ENCODE measurements at places on chromosomes 3 and 15.

DNA sequence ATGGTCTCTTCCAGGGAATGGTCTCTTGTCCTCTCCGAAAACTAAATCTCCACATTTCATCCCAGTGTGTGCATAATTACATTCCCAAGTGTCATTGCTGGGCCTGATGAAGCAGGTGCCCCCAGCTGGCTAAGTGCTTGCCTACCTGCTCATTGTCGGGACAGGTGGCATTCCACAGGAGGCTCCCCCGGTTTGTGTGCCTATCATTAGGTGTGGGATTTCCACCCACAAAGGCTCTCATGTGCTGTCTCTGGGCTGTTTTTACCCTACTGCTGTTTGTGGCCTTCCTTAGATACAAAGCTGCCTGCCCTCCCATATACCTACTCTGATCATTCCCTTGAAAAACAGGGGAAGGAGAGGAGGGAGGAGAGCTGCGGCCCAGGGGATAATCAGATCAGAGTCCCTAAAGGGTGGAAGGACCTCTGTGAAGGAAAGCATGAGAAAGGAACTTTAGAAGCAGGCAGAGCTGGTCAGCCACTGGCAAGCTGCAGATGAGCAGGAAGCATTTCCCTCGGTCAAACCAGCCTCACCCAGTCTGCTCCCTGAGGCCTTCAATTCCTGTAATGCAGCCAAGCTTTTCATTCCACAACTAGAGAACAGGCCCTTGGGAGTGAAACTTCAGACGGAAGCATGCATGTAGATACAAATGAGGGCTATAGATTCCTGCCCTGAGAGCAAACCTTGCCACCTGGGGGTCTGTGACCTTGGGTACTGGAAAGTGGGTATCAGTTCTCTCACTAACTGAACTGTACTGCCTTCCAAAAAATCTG, 60.7 kb upstream of the HEG1 start:
- H3K27me3 ChIP-seq: no peaks in the 10 kb centered on the region
- H3K4me1 ChIP-seq: peaks cover 10% of the 10 kb centered on the region
- H3K27ac ChIP-seq: peak overlapping the region; percentile 60
- no peaks in the 10 kb centered on the region for H3K36me3 ChIP-seq
- no peak overlapping the region for H3K4me3 ChIP-seq

DNA sequence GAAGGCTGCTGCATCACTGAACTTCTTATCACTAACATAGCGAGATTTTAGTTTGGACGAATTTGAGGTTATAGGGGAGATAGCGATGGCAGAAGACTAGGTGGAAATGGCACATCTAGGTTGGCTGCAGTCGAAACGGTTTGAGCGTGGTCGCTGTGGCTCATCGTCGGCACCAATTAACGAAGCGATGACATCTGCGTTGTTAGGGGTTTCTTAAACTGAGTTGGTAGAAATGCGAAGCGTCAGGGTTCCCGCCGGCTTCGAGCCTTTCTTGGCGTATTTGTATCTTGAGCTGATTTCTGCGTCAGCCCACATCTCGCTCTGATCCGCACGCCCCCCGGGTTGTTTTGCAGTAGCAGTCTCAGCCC, 319 bp downstream of the LNP1 start:
- H3K27me3 ChIP-seq: no peaks in the 10 kb centered on the region
- no peak for DNase-seq
- peak overlapping the region; percentile 99 for H3K4me3 ChIP-seq
- H3K27ac ChIP-seq: peak overlapping the region; percentile 88
- no peaks in the 10 kb centered on the region for H3K36me3 ChIP-seq
- peaks cover 21% of the 10 kb centered on the region for H3K4me1 ChIP-seq

GRCh38 chr15:68348081-68348480, 70.5 kb downstream of the FEM1B start:
- peaks cover 4% of the 10 kb centered on the region for H3K4me1 ChIP-seq
- H3K27ac ChIP-seq: no peak overlapping the region
- DNase-seq: no peak
- H3K4me3 ChIP-seq: no peak overlapping the region
- H3K27me3 ChIP-seq: no peaks in the 10 kb centered on the region

- no peaks in the 10 kb centered on the region for H3K27me3 ChIP-seq
- DNase-seq: no peak
- H3K4me3 ChIP-seq: no peak overlapping the region
- H3K36me3 ChIP-seq: no peaks in the 10 kb centered on the region
Observed at GRCh38 chr3:97957617-97958311, 14.5 kb downstream of the RIOX2 start.

GRCh38 chr3:126111126-126111551, 27.2 kb upstream of the SLC41A3 start:
- no peaks in the 10 kb centered on the region for H3K36me3 ChIP-seq
- H3K27me3 ChIP-seq: no peaks in the 10 kb centered on the region
- no peak overlapping the region for H3K27ac ChIP-seq

DNA sequence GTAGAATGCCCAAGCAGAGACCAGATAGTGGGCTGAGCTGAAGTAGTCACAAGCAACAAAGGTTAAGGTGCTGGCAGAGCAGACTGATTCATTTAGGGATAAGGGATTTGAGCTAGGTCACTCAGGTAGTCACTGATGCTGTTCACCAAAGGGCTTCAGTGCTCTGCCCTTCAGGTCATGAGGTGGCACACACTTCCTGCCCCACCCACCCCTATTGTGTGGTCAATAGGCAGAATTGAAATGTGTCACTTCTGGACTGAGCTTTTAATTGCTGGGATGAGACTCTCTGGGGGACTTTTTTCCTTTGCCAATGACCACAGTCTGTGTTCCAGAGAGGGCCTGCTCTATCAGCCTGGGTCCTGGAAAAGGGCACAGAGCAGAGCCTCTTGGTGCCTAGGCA, 2.9 kb upstream of the DIS3L start:
- H3K27ac ChIP-seq: no peak overlapping the region
- peaks cover 5% of the 10 kb centered on the region for H3K4me1 ChIP-seq
- H3K36me3 ChIP-seq: no peaks in the 10 kb centered on the region
- no peaks in the 10 kb centered on the region for H3K27me3 ChIP-seq

DNA sequence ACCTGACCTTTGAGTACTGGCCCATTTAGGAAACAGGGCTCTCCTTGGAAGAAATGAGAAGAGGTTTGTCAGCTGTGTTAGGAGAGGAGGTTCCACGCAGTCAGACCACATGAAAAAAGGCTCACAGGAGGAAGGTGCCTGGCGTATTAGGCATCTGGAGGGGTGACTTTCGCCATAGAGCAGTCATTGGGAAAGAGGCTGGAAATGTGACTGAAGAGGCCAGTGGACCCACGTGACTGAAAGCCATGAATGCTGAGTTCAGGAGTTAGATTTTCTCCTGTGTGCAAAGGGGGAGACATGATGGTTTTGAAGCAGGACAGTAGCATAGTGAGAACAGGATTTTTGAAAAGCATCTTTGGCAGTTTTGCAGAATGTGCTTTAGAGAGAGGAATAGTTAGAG, 29.7 kb upstream of the RNF7 start:
- peak overlapping the region; percentile 69 for H3K27ac ChIP-seq
- H3K4me3 ChIP-seq: no peak overlapping the region
- H3K27me3 ChIP-seq: no peaks in the 10 kb centered on the region
- H3K36me3 ChIP-seq: no peaks in the 10 kb centered on the region
- no peaks in the 10 kb centered on the region for H3K4me1 ChIP-seq
- no peak for DNase-seq

GRCh38 chr15:84601555-84601838, 688 bp downstream of the ZSCAN2 start:
- peak overlapping the region; percentile 86 for H3K4me3 ChIP-seq
- H3K36me3 ChIP-seq: no peaks in the 10 kb centered on the region
- H3K27ac ChIP-seq: no peak overlapping the region
- H3K4me1 ChIP-seq: no peaks in the 10 kb centered on the region
- DNase-seq: no peak

DNA sequence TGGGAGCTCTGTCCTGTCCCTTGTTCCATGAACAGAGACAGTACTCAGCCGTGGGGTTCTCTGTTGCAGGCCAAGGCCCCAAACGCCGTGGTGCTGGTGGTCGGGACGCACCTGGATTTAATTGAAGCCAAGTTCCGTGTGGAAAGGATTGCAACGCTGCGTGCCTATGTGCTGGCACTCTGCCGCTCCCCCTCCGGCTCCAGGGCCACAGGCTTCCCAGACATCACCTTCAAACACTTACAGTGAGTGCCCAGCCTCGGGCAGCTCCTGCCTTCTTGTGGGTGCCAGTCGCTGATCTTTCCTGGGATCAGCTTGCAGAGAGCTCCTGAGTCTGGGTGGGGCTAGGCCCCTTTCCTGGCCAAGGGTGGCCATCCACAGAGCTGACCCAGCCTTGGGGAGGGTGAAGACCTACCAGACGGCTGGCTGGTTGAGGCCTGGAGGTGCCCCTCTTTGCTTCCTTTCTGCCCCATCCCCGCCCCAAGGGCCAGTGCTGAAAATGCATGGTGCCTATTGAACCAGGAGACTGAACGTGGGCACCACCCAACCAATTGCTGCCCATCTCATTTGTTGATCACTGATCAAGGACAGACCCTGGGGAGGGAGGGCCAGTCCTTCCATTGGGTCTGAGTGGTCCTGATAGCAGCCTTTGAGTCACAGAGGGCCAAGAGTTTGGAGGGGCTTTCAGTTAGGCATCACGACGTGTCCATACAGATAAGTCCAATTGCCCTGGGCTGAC, 106.9 kb downstream of the LRRK1 start:
- H3K36me3 ChIP-seq: no peaks in the 10 kb centered on the region
- H3K27me3 ChIP-seq: no peaks in the 10 kb centered on the region
- no peak for DNase-seq
- H3K4me1 ChIP-seq: no peaks in the 10 kb centered on the region

- no peak for DNase-seq
- peak overlapping the region; percentile 32 for H3K27ac ChIP-seq
- no peaks in the 10 kb centered on the region for H3K36me3 ChIP-seq
- no peaks in the 10 kb centered on the region for H3K4me1 ChIP-seq
- H3K27me3 ChIP-seq: no peaks in the 10 kb centered on the region
Observed at GRCh38 chr3:112632596-112632995, 8.3 kb downstream of the CCDC80 start.

DNA sequence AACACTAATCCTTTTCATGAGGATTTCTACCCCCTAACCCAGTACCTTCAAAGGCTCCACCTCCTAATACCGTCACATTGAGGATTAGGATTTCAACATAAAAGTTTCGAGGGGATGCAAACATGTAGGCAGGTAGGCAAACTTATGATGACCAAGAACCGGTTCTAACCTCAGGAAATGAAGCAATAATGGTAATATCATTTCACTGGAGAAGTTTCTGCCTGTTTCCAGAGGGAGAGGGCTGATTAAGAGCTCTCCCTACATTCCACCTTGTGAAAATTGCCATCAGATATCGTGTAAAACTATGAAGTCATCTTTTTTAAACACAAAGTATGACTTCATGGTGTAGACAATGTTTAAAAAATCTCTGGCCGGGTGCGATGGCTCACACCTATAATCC, 31.6 kb downstream of the NKIRAS1 start:
- no peaks in the 10 kb centered on the region for H3K4me1 ChIP-seq
- no peak overlapping the region for H3K4me3 ChIP-seq
- no peak for DNase-seq
- H3K27me3 ChIP-seq: no peaks in the 10 kb centered on the region
- H3K36me3 ChIP-seq: no peaks in the 10 kb centered on the region

DNA sequence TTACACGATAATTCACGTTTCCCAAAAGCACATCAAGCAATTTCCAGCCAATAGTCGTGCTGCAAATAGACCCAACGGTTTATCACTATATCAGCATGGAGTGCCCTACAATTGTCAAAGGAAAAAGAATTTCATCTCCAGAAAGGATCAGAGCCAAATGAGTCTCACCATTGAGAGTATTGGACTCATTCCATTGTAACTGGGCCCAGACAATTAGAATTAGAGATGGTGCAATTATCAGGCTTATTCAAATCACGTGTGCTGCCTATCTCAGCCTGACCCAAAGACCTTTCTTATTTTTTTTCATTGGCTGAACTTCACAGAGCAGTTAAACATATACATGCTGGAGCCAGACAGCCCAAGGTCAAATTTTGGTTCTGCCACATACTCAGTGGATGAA, 87.0 kb upstream of the LRTM1 start:
- H3K27ac ChIP-seq: no peak overlapping the region
- no peaks in the 10 kb centered on the region for H3K27me3 ChIP-seq
- H3K36me3 ChIP-seq: no peaks in the 10 kb centered on the region
- no peak for DNase-seq
- no peaks in the 10 kb centered on the region for H3K4me1 ChIP-seq
